CD4-positive, alpha-beta T cell treated with Interleukin-12 subunit alpha and Interleukin-12 subunit beta, for 1 hour (primary cell): ENCODE measurements at places on chromosomes 12 and 14.

- no peak for DNase-seq
Observed at GRCh38 chr14:84208451-84208850, 1321.5 kb upstream of the FLRT2 start.

GRCh38 chr12:62516927-62517326 is 50.3 kb downstream of the MON2 start:
- DNase-seq, result no peak

DNA sequence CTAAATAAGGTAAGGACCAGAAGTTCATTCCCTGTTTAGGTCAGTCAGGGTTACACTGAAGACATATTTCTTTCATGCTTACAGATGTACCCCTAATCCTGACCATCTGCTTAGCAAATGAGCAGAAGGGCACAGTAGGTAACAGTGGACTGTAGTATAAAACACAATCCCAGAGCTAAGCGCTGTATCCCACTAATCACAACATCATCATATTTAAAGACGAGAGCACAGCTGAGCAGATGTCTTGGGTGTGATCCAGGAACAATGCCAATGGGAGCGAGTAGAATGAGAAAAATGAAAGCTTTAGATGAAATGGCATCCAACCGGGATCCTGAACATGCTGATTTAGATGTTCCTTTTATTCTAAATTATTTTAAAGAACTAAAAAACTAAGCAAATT is 213.4 kb downstream of the CCER1 start:
- no peak for DNase-seq

GRCh38 chr14:89866458-89866857 is 88.1 kb downstream of the EFCAB11 start:
- no peak for DNase-seq

- peak; percentile 26 for DNase-seq
Observed at GRCh38 chr14:99273766-99274345, 1.9 kb upstream of the BCL11B start.

- DNase-seq, result peak; percentile 59
Observed at GRCh38 chr12:14239350-14239934, 126.0 kb upstream of the ATF7IP start.

DNA sequence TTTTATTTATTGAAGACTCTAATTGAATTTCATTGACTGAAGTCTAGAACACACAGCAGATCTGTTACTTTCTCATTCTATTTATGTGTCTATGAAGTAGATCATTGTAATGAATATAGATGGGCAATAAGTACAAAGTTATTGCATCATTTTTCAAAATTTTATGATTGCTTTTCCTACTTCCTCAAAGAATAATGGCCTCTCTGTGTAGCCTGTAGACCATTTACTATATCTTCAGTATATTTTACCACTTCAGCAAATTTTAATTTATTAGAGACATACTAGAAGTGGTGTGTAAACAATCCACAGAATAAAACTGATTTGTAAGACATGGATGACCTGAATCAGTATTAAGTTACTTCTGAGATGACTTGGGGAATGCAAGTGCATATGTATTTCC is 291.7 kb upstream of the FAR2 start:
- DNase-seq, result no peak

DNA sequence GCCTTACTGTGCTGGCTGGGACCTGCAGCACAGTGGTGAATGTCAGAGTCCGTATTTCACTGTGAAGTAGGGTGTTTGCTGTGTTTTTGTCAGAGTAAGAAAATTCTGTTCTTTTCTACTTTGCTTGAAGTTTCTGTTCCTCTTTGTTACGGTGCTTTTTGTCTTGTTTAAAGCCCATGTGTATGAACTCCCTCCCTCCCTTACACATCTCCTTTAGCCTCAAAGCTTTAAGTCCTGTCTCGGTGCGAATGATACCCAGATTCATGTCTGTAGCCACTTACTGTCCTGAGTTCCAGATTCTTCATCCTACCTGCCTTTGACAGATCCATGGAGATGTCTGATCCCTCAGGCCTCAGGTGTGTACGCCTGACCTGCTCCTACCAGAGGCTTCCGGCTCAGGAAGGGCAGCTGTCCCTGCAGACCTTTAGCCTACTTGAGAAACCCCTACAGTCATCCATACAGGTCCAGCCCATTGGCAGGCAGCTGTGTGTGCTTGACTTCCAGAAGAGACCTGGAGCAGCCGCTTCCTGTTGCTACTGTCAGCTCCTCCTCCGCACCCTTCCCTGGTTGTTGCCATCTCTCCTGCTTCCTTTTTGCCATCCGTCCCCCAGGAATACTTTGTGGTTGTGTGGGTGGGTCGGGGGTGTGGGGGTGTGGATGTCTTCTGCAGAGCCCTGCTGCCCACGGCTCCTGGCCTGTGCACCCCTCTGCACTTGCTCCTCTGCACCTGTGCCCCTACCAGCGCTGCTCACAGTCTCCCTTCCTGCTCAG is 72.9 kb downstream of the DDX51 start:
- DNase-seq, result no peak

- no peak for DNase-seq
Observed at GRCh38 chr14:33999771-34000291, 49.0 kb upstream of the EGLN3 start.

- no peak for DNase-seq
Observed at GRCh38 chr12:115609347-115609746, 668.1 kb downstream of the MED13L start.

GRCh38 chr12:81953541-81953940 is 194.4 kb upstream of the PPFIA2 start:
- no peak for DNase-seq

DNA sequence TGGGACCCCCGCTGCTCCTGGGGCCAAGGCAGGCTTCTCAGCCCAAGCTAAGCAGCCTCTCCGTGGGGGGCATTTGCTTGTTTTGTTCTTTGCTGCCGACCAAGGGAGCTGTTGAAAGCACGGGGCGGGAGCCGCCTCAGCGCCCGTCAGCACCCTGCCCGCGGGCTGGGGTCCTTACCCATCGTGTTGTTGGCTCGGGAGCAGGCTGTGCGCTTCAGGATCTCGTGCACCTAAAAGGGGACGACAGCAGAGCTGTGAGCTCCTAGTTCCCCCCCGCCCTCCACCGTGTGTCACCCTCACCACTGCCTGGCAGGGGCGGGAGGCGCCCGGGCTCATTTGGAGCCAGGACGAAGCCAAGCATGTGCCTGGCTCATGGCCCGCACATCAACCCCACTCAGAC is 117.5 kb downstream of the ANO2 start:
- DNase-seq, result no peak

DNA sequence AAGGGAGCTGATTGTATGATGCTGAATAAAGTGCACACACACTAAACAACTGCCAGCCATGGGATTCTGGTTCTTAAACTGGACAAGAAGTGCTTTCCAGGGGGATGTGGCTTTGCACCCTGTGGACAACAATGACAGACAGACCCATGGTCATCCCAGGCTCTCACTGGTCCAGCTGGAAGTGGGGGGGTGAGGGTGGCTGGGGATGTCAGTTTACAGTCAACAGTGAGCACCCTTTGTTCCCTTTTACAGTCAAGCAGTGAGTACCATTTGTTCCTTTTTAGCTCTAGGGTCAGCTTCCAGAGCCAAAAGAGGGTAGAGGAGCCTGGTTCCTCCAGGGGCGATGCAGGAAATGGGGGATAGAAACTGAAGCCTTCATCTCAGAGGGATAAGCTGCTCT is 100.7 kb downstream of the SMOC1 start:
- DNase-seq, result no peak

DNA sequence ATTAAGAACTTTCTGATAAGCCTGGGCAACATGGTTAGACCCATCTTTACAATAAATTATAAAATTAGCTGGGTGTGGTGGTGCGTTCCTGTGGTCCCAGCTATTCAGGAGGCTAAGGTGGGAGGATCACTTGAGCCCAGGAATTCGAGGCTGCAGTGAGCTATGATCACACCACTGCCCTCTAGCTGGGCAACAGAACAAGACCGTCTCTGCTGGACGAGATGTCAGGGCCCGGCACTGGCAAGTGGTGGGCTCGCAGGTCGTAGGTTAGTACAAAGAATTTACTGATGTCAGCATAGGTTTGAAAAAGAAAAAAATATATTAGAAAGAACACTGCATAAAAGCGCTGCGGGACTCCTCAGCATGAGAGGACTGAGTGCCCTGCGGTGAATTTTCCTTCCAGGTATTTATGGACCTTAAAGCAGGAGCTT is 15.7 kb upstream of the VSIG10 start:
- no peak for DNase-seq

- DNase-seq, result peak; percentile 38
Observed at GRCh38 chr12:53299101-53299453, 418 bp upstream of the MYG1 start.

GRCh38 chr14:99809859-99810558 is 16.8 kb downstream of the EML1 start:
- no peak for DNase-seq

DNA sequence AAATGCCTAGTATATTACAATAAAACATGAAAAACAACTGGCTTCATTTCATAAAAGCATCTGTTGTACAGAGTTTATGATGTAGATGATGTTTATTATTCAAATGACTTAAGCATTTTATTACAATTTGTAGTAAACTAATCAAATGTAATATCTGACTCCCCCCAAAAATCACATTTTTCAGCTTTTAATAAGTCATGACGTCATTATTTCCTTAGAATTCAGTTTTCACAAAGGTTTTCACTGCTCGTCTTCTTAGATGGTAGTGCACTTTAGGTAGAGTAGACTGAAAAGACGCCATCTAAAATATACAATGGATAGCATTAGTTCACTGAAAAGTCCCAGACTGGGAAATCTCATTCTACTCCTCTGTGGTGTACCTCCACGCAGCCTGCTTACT is 181.5 kb downstream of the ACSS3 start:
- no peak for DNase-seq

- DNase-seq, result no peak
Observed at GRCh38 chr12:24822121-24822899, 126.6 kb downstream of the BCAT1 start.

GRCh38 chr14:32121948-32122347 is 44.8 kb downstream of the ARHGAP5 start:
- DNase-seq, result no peak

- no peak for DNase-seq
Observed at GRCh38 chr14:50560931-50561285, 963 bp downstream of the ATL1 start.

DNA sequence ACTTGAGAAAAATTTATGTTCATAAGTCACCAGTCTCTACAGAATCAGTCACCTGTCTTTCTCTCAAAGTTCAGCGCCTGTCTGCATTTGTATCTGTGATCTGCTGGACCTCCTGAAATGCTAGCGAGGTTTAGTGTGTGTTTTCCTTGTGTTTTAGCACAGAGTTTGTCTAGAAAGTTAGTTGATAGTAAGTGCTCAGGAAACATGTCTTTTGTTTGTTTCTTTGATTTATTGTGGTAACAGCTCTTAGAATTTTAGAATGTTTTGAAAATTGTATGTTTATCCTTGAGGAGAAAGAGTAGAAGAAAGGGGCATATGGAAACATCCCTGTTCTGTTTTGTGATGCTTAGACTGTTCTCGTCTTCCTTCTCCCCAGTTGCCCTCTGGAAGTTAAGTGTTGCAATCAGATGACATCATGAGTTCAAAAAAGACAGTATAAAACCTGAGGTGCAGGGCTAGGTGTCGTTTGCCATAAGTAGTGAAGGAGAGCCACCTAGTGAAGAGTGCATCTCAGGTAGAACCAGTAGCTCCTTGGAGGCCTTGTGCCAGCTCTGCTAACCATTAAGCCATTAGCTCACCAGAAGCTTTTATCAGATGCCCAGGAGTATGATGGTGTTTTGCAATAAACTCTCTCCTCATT is 44.8 kb downstream of the FBXW8 start:
- peak; percentile 48 for DNase-seq

DNA sequence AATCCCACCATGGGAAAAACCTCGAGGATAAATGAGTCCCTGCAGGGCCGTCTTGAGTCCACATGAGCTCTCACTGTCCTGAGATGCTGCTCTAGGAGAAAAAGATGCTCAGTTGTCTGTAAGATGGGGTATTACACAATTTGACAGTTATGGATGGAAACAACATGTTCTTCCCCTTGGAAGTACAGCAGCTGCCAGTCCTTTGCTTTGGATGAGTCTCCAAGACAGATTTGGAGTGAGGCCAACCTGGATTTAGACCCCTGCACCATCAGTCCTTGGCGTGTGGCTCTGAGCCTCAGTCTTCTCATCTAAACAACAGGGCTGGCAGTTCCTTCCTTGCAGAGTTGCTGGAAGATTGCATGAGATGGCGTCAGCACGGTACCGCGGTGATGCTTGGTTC is 309.1 kb upstream of the FKBP4 start:
- DNase-seq, result no peak

DNA sequence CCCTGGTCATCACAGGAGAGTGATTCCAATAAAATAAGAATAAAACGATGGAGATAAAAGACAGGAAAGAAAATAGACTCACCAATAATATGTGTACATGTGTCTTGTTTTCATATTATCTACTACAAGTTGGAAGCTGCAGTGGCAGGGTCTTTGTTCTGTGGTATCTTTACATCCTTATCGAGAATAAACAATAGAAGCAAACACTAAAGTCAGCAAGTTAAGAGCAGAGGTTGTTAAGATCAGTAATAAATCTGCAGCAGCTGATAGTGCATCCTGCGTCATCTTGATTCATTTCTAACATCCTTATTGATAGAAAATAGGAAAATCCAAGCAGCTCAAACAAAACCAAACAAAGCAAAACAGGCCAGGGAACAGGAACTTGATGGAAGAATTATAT is 107.4 kb downstream of the RPS29 start:
- no peak for DNase-seq

GRCh38 chr12:104623883-104624282 is 167.1 kb downstream of the CHST11 start:
- DNase-seq, result no peak

DNA sequence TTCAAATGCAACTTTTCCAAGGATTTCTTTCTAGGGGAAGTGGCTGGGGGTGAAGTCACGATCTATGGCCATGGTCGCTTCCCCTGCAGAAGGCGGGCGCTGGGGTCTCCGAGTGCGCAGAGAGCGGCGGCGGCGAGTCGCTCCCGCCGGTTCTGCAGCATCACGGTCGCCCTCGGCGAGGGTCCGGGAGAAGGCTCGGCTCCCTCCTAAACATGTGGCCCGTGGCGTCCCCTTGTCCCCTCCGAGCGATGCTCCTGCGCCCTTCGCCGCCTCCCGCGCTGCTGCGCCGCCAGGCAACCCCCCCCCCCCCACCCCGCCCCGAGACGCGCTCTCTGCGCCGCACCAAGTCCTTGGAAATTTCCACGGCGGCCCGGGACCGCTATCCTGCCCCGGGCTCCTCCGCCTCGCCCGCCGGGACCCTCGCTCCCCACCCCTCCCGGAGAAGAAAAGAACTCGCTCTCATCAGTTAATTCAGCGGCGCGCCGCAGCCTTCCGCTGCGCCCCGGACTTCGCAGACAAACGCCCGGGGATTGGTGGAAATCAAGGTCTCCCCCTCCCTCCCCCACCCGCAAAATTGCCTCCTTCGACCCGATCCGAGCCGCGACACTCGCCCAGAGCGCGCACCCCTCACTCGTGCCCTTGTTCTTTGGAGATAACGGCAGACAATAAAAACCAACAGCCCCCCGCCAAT is at the start of gene ST8SIA1:
TSS of gene ST8SIA1 (minus strand) at position 298 of the 691 bp plus-strand sequence. CDS start 475 bp downstream, outside the sequence.
- DNase-seq, result peak; percentile 79

DNA sequence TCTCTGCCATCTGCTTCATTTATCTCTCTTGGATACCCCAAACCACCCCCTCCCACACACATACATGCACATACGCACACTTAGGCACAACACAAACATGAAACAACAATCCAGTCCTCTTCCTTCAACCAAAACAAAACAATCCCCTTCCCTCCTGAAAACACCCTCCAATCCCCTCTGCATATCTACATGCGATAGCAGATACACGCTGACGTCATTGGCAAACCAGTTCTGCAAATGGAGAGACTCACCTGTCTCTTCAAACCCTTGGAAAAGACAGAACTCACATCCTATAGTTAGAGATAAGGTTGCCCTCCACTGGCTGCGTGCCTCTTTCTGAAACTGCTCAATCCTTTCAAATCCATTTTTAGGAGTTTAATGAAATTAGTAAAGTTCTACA is 37.2 kb upstream of the RMST start:
- DNase-seq, result no peak
